ENCODE measurements at places on chromosomes 5 and 9.

DNA sequence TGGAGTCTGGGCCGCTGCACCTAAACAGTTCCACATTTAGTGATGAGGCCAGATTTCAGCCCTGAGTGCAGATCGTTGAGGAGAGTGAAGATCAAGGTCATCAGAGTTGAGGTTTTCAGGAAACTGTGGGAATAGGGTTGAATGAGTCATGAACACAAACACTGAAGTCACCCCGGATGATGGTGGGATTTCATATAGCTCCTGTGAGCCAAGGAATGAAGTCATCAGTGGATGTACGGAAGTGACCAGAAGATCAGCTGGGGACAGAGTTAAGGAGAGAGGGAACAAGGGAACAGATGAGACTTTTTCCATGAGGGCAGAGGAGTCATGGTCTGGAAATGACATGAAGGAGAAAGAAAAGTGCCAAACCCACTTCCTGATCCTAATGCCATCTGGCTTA, 36.5 kb downstream of the PALM2AKAP2 start:
- DNase-seq: peak; percentile 85

- DNase-seq: peak; percentile 86
Observed at GRCh38 chr5:160167624-160168165, 48.4 kb upstream of the PWWP2A start.

DNA sequence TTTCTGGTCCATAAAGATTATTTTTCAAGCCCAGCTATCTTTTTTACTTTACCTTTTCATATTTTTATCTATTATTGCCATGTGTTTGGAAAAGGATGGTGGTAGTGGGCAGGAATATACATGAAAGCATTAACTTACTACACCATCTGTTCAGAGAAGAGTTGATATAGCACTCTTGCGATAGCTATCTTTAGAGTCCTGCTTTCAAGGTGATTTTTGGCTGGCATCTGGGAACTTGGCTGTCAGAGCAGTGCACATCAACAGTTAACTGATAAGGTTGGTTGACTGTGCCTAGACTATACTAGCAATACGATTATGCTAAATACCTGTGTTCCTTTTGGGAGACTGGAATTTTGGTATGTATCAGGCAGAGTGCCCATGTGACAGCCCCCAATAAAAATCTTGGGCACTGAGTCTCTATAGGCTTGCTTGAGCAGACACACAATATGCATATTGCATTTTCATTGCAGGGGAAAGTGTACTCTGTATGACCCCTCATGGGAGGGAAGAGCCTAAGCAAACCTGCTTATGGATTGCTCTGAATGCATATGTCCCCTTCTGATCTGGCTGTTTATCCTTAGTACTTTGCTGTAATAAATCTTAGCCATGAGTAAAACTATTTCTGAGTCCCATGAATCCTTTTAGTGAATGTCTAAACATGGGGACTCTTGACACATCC, 227.6 kb upstream of the C9orf72 start:
- no peak for DNase-seq

DNA sequence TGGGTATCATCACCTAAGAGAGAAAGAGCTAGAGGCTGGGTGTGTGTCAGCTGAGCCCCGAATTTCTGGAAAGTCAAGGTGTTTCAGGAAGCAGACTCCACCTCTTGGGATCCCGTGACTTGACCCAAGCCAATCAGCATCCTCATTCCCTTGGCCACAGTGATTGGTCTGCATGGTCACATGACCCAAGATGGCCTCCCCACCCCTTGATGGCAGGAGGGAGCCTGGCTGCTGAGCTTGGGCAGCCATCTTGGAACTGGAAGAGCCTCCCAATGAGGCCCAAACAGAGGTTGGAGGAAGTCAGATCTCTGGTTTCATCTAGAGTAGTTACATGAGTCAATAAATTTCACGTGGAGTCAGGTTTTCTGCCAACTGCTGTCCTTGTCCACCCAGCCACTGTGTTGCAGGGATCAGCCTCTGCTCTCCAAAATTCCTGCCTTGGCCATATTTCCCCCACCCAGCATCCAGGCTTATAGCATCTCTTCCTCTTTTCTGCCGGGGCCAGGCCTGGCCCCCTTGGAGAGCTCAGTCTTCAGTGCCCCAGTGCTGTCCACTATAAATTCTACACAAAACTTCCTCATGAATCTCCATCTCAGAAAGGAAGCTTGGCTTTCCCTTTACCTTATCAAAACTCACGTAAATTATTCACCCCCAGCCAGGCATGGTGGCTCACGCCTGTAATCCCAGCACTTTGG, 17.2 kb upstream of the SUSD3 start:
- DNase-seq: no peak

GRCh38 chr5:72294473-72294872, 25.6 kb downstream of the MRPS27 start:
- no peak for DNase-seq

- no peak for DNase-seq
Observed at GRCh38 chr9:115115924-115116323, 2.0 kb downstream of the TNC start.

GRCh38 chr5:145981589-145982571, 45.5 kb downstream of the SH3RF2 start:
- peak; percentile 70 for DNase-seq
